Fibroblast of mammary gland (primary cell): ENCODE measurements at places on chromosomes 1 and 21.

DNA sequence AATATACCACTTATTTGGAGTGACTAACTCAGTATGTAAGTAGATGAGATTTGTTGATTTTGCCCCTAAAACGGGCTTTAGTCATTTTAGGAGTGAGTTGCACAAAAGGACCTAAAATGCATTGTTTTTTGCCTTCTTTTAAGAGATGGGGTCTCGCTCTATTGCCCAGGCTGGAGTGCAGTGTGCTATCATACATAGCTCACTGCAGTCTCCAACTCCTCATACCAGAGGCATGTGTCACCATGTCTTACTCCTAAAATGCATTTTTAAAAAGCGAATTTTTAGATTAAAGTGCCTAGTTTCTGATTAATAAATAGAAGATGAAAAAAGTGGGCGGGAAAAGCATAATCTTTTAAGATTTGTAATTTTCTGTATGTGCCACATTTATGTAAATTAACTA is 11.5 kb upstream of the NEXN start:
- peak; percentile 53 for DNase-seq

GRCh38 chr1:228338521-228339051 is 68.0 kb downstream of the TRIM11 start:
- no peak for DNase-seq

- no peak for DNase-seq
Measured at GRCh38 chr1:39563669-39564068, 12.9 kb downstream of the PABPC4 start.

GRCh38 chr1:178341261-178341956 is 155.4 kb downstream of the CLEC20A start:
- DNase-seq: peak; percentile 76

DNA sequence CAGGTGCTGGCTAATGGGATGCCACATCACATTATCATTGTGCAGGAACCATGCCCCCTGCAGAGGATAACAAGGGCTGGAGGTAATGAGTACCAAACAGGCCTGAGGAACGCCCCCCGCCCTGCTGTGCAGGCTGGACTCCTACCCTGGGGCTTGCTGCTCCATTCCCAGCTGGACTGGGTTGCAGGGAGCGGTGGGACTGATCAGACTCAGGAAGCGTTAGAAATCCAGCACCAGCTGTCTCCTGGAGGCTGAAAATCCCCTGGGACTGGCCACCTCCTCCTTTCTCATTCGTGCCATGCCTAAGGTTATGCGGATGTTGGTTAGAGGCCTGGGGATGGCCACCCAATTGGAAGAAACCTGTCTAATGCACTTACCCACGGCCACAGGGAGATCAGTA is 36.9 kb upstream of the POU3F1 start:
- DNase-seq: no peak

DNA sequence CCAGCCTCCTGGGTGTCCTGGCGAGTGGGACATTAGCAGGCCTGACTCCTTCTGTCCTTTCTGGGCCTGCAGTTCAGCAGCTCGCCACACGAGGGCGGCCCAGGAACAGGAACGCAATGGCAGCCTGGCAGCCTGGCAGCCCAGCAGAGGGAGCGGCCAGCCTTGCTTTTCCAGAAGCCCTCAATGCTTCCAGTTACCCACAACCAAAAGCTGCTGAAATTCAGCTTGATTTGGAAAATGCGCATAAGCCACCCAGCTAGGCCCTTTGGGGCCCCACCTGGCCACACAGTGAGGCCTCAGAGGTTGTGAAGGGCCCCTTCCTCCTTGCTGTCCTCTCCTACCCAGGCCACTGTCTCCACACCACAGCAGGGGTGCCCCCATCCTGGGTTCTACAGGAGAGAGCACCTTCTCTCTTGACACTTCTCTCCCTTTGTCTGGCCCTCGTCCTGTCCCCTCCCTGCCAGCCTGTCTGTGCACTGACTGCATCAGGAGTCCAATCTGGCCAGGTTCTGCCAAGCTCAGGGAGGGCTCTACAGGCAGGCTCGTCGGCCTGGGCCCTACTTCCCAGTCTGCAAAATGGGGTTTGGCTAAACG is 103.4 kb upstream of the VAMP3 start:
- DNase-seq: peak; percentile 70

- no peak for DNase-seq
Measured at GRCh38 chr1:214971071-214971470, 111.5 kb upstream of the KCNK2 start.

DNA sequence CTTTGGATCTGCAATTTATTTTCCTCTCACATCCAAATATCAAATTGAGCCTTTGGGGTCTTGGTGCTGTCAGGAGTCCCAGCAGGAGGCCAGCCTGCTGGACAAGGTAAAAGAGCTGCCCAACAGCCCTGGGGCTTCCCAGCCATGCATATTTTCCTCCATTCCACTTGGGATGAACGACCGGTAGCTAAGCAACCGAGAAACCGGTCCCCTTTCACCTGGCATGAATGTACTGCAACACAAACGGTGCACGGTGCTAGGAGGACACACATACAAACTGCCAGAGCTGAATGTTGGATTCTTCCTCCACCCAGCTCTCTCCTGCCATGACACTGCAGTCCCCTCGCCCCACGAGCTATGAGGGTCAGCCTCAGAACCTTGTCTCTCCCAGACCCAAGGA is 42.7 kb downstream of the BCAR3 start:
- no peak for DNase-seq
